Left ventricle myocardium inferior (tissue), 1 donor: ENCODE measurements at places on chromosomes 5 and 9. TPM values are rescaled to one million over a fixed set of nuclear protein-coding genes. Genes with fewer than 3 reads are reported as not detected.

Gene NRARP
- 5.1 TPM for total RNA-seq

Gene CMYA5
- 1,210 TPM for total RNA-seq

Gene VAV2
- 4.1 TPM for total RNA-seq

Gene GNAQ
- 15.2 TPM for total RNA-seq

- H3K4me1 ChIP-seq = no peaks in the 10 kb centered on the region
- no peak overlapping the region for H3K4me3 ChIP-seq
- DNase-seq = no peak
- no peak overlapping the region for H3K27ac ChIP-seq
- H3K36me3 ChIP-seq = no peaks in the 10 kb centered on the region
- H3K27me3 ChIP-seq = no peaks in the 10 kb centered on the region
These were observed 1410.5 kb upstream of the CDH18 start for GRCh38 chr5:21398511-21398910.

- no peaks in the 10 kb centered on the region for H3K36me3 ChIP-seq
- peaks cover 7% of the 10 kb centered on the region for H3K27me3 ChIP-seq
- H3K4me3 ChIP-seq = no peak overlapping the region
- no peak for DNase-seq
- H3K27ac ChIP-seq = no peak overlapping the region
These were observed 154.3 kb upstream of the RAI14 start for GRCh38 chr5:34501840-34502239.

DNA sequence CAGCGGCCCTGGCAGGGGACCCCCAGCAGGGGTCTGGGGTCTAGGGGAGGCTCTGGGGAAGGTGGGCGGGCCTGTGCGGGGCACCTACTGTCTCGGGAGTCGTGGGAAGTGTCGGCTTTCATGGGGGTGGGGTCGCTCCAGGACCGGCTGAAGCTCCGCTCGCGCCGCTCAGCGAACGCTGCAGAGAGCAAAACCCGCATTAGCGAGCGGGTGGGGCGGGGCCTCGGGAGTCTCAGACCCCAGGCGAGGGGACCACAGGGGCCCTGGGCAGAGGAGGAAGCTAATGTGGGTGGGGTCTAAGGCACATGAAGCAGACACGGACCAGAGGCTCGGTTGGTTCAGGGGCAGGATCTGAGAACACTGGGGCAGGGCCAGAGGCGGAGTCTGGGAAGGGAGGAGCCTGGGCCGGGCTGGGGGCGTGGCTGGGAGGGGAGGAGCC is 5.5 kb downstream of the NSMF start:
- H3K27ac ChIP-seq = no peak overlapping the region
- H3K4me1 ChIP-seq = peaks cover 31% of the 10 kb centered on the region
- H3K27me3 ChIP-seq = no peaks in the 10 kb centered on the region

DNA sequence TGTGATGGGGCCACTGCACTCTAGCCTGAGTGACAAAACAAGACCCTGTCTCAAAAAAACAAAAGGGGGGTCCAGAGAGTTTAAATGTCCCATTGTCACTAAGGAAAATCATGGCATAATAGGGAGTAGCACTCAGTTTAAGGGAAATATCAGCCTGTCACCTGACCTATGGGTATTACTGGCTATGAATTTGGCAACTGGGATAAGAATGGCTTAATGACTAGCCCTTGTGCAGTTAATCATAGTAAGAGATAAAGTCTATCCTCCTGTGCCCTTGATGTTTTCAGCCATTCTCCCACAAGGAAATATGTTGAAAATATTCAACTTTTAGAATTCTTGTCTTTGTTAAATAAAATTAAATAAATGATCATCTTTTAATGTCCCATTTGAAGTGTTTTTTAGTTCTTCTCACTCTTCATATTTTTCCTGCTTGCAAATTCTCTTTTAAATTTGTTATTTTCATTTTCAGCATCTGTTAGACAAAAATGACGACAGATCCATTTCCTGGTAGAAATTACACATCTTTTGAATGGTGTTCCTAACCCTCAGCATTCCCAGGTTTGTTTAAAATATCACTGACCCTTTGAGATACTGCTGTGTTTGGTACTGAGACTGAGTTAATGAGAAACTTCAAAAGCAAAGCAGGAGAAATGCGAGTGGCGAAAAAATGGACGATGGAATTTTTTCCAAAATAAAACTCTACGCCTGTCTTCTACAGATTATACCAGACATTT is 191.4 kb downstream of the ARHGAP26 start:
- no peaks in the 10 kb centered on the region for H3K27me3 ChIP-seq
- H3K4me1 ChIP-seq = peaks cover 85% of the 10 kb centered on the region
- H3K4me3 ChIP-seq = no peak overlapping the region
- peak overlapping the region; percentile 3 for H3K27ac ChIP-seq
- no peak for DNase-seq

DNA sequence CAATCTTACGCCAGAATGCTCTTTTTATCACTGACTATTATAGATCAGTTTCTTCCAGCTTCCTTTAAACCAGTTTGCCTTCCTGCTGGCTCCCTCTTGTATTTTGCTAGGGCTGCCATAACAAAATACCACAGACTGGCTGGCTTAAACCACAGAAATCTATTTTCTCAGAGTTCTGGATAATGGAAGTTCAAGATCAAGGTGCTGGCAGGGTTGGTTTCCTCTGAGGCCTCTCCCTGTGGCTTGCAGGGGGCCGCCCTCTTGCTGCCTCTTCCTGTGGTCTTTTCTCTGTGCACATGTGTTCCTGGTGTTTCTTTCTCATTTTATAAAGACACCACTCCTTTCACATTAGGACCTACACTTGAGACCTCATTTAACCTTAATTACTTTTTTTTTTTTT is 6.8 kb upstream of the FXN start:
- DNase-seq = no peak
- no peaks in the 10 kb centered on the region for H3K27me3 ChIP-seq
- peaks cover 5% of the 10 kb centered on the region for H3K4me1 ChIP-seq
- H3K27ac ChIP-seq = no peak overlapping the region

DNA sequence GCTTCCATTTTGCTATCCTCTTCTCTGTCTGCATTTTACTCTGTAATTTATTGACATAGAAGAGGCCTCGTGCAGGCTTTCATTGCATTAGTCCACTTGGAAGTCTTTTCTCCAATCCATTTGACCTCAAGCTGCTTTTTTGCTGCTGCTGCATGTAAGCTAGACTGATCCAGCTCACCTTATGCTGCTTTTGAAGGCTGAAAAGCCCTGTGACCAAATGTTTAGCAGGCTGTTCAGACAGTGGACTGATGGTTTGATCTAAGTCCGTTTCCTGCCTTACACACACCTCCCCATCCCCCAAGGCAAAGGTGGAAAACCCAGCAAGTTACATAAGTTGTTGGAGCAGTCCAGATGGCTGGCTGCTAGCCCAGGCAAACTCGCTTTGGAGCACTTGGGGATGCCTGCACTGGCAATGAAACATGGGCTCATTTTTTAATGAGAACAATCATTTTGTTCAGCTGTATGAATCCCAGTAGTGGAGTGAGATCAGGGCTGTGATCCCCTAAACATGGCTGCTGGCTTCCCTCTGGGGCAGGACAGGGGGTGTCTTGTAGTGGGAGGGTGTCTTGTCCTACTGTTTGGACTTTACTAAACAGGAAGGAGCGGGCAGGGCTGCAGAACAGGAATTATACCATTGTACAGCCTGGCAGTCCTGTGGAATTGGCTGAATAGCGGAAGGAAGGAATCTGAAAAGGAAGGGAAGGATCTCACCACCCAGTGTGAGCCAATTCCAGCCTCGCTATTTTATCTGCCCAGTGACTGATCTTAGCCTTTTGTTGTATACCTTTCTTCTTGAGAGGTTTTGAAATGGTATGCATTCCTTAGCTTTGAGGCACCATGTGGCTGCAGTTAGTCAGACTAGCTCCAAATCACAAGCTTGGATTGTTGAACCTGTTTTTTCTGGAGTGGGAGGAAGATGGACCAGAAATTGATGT is 212.0 kb downstream of the ARHGAP26 start:
- H3K36me3 ChIP-seq = no peaks in the 10 kb centered on the region
- H3K4me1 ChIP-seq = peaks cover 56% of the 10 kb centered on the region
- peak overlapping the region; percentile 87 for H3K27ac ChIP-seq
- H3K4me3 ChIP-seq = no peak overlapping the region

DNA sequence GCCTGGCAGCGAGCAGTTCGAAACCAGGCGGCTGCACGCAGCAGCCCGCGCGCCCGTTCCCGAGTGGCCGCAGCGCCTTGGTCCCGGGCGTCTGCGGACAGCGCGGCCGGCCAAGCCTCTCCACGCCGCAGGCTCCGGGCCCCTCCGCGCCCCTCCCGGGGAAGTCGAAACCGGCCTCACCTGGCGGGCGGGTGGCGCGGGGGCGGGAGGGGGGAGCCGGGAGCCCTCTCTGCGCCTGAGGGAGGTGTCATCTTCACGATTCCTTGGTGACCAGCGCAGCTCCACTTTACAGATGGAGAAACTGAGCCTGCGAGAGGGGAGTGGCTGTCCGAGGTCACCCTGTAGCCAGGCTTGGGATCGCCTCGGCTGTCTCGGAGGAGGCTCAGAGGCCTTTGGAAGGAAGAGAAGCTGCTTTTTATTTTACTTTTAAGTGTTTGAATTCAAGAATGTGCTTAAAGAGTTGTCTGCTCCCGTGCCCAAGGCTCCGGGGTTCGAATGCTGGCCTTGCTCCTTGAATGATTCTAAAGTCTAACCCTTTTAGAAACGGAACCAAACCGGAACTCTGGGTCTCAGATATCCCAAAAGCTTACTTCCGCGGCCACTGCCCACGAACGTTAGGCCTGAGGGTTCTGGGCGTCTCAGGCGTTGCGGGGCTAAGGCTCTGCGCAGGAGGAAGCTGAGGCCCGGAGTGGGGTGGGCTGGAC is 662 bp downstream of the SUSD3 start:
- no peaks in the 10 kb centered on the region for H3K36me3 ChIP-seq
- DNase-seq = no peak
- H3K4me3 ChIP-seq = peak overlapping the region; percentile 63
- peaks cover 45% of the 10 kb centered on the region for H3K27me3 ChIP-seq

GRCh38 chr5:141772281-141772680 is 90.3 kb upstream of the ARAP3 start:
- H3K27ac ChIP-seq = no peak overlapping the region
- no peak for DNase-seq
- no peak overlapping the region for H3K4me3 ChIP-seq
- no peaks in the 10 kb centered on the region for H3K27me3 ChIP-seq
